ENCODE measurements at places on chromosomes 7 and 10.

GRCh38 chr10:132332433-132332754, 401 bp downstream of the LRRC27 start:
- no peak for DNase-seq

GRCh38 chr7:126449611-126450268, 803.0 kb downstream of the GRM8 start:
- no peak for DNase-seq

DNA sequence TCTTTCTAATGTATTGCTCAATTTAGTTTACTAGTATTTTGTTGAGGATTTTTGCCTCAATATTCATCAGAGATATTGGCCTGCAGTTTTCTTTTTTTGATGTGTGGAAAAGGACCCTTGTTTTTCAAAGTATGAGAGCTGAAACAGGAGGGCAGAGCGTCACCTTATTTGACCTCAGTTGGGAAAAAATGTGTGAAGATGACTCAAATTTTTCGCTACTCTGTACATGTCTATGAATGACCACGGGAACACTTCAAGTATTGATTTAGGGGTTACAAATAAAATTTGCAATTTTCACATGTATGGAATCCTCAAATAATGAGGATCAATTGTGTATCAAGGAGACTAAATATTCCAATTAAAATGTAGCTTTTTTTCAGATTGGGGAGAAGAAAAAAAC, 103.1 kb downstream of the ZFAND4 start:
- no peak for DNase-seq

- DNase-seq, result no peak
These were observed 123.7 kb downstream of the AVL9 start for GRCh38 chr7:32618987-32619386.

GRCh38 chr7:107926481-107926880, 35.5 kb downstream of the DLD start:
- DNase-seq, result no peak
